ENCODE measurements at places on chromosomes 13 and 19. TPM values are rescaled to one million over a fixed set of nuclear protein-coding genes. Genes with fewer than 3 reads are reported as not detected.

OCEL1 gene
- 13.9 TPM for total RNA-seq

ZNF571 gene
- total RNA-seq: 11.0 TPM

FFAR1 gene
- 1.4 TPM for total RNA-seq

SLC44A2 gene
- total RNA-seq: 186 TPM

SYNGR4 gene
- total RNA-seq: not detected

PGLYRP2 gene
- total RNA-seq: not detected

CGB2 gene
- not detected for total RNA-seq

DNA sequence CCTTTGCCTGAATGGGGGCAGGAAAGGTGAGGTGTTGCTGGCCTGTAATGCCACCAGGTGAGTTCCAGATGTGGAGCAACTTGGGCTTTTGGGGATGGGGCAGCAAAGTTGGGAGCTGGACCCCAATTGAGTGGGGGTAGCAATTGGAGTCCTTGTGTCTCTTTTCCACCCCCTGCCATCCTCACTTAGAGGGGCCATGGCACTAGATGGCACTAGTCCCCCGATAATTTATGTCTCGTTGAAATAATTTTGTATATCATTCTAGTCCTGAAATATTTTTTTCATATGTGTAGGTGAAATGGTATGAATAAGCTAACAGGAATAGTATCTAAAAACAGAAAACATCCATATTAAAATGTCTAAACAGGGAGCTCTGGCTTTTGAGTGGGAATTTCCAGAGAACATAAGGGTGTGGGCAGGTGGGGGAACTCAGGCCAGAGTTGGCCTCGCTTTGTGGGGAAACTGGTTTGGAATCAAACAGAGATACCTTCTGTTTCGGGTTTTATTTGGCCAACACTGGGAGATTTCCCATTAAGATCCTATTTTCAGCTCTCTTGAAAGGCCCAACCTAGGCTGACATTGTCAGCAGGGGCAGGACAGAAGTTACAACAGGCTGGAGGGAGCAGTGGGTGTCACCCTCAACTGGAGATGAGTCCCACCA, 3.4 kb downstream of the ZNF576 start:
- H3K4me1 ChIP-seq: peaks cover 34% of the 10 kb centered on the region
- no peaks in the 10 kb centered on the region for H3K27me3 ChIP-seq
- no peak overlapping the region for H3K4me3 ChIP-seq
- H3K27ac ChIP-seq: peak overlapping the region; percentile 27
- peaks cover 4% of the 10 kb centered on the region for H3K36me3 ChIP-seq
- no peak for DNase-seq

- H3K4me1 ChIP-seq: no peaks in the 10 kb centered on the region
- no peak for DNase-seq
- no peak overlapping the region for H3K4me3 ChIP-seq
- H3K27me3 ChIP-seq: peaks cover 27% of the 10 kb centered on the region
- no peaks in the 10 kb centered on the region for H3K36me3 ChIP-seq
These were observed 14.4 kb downstream of the LILRB4 start for GRCh38 chr19:54677217-54677616.

- H3K27me3 ChIP-seq: peaks cover 82% of the 10 kb centered on the region
- H3K4me1 ChIP-seq: peaks cover 43% of the 10 kb centered on the region
These were observed at the start of gene GSX1 for GRCh38 chr13:27792393-27793218. Gene GSX1 (plus strand): TSS chr13:27792483. CDS start chr13:27792691, 208 bp downstream.

DNA sequence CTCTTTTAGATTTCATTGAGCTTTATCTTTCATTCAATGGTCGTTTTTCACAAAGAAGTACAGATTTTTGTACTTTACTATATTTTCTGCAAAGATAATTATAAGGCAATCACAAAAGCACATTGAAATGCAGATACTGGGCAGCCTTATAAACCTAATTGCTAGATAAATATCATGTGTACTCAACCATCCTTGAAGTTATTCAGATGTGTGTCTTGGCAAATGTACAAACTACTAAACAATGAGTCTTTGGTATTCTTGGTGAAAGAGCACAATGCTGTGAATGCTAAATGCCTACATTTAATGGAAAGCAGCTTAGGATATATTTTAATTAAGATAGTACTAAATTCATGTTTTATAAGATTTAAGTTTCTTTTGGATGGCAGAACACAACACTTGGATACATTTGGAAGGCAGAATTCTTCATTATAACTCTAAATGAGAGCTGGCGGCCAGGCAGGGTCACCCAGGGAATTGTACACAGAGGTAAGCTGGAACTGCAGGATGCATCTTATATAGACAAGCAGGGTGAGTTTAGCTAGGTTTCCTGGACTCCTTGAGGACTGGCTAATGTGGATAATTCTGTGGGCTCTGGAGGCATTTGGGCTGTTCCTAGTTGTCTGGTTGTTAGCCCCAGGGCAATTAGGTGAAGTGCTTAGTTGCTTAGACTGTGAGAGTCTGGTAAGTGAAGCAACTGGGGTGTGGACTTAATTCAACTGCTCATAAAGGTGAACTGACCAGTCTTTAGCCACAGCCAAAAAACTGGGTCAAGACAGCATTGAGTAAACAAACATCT, 286.6 kb downstream of the PCDH20 start:
- no peak for DNase-seq
- no peaks in the 10 kb centered on the region for H3K4me1 ChIP-seq

DNA sequence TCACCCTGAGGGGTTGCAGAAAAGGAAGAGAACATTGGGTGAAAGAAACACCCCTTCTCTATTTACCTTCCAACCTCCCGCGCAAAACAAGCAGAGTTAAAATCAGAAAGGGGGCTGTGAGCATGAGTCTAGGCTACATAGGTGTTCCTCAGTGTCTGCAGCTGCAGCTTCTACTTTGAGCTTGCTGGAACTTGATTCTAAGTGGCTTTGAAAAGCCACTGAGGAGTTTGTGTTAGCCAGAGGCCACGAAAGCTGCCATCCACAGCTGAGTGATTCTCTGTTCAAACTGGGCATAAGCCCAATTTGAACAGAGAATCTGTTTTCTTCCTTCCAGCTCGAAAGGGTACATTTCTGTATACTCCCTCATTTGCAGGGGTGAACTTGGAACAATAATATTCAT, 343.9 kb downstream of the PCDH9 start:
- no peak overlapping the region for H3K4me3 ChIP-seq
- no peak for DNase-seq
- H3K27me3 ChIP-seq: no peaks in the 10 kb centered on the region
- no peaks in the 10 kb centered on the region for H3K36me3 ChIP-seq

- no peak for DNase-seq
- H3K4me3 ChIP-seq: no peak overlapping the region
- H3K27ac ChIP-seq: no peak overlapping the region
- peaks cover 7% of the 10 kb centered on the region for H3K27me3 ChIP-seq
- H3K4me1 ChIP-seq: no peaks in the 10 kb centered on the region
These were observed 106.3 kb downstream of the FGF9 start for GRCh38 chr13:21777166-21777565.

- H3K27me3 ChIP-seq: no peaks in the 10 kb centered on the region
- no peak overlapping the region for H3K4me3 ChIP-seq
- peaks cover 5% of the 10 kb centered on the region for H3K36me3 ChIP-seq
- DNase-seq: no peak
- no peak overlapping the region for H3K27ac ChIP-seq
These were observed 165.2 kb downstream of the TDRD3 start for GRCh38 chr13:60562096-60562780.

Data from T-helper 17 cell (primary cell).